ENCODE measurements at places on chromosomes 6 and 20. TPM values are rescaled to one million over a fixed set of nuclear protein-coding genes. Genes with fewer than 3 reads are reported as not detected.

The MAPK14 gene
- total RNA-seq = 31.1 TPM

The UNC5CL gene
- under 0.01 TPM for total RNA-seq

The RBPJL gene
- not detected for total RNA-seq

The C6orf15 gene
- not detected for total RNA-seq

The COL21A1 gene
- 15.5 TPM for total RNA-seq
